ENCODE measurements at places on chromosomes 16 and 17.
A peak's percentile ranks its signal among the peaks of the same experiment; 100 is the strongest.

GRCh38 chr16:75062135-75062975 lies 54.2 kb downstream of the LDHD start:
- DNase-seq: no peak

- DNase-seq: no peak
Measured at GRCh38 chr17:49193513-49194296, 16.7 kb downstream of the GNGT2 start.

- DNase-seq: peak; percentile 20
Measured at GRCh38 chr17:66964930-66965800, 658 bp downstream of the CACNG4 start.

DNA sequence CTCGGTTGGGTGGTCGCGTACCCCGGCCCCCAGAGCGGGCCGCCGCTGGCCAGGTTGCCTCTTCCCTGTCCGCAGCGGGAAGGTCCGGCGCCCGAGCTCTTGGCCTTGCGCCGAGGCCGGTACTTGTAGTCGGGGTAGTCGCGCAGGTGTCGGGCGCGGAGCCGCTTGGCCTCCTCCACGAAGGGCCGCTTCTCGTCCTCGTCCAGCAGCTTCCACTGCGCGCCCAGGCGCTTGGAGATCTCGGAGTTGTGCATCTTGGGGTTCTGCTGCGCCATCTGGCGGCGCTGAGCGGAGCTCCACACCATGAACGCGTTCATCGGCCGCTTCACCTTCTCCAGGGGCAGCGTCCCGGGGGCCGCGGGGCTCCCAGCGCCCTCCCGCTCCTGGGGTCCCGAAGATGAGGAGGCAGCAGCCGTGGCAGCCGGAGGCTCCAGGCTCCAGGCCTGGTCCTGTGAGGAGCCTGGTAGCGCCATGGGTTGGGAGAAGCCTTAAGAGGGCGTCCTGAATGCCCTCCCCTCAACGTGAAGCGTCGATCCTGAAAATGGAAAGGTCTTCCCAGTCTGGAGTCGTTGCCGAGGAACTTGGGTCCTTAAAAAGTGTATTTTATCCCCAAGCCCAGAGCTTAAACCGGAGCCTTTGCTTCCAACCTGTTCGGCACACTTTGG lies 558 bp downstream of the SOX15 start:
- peak; percentile 62 for DNase-seq

DNA sequence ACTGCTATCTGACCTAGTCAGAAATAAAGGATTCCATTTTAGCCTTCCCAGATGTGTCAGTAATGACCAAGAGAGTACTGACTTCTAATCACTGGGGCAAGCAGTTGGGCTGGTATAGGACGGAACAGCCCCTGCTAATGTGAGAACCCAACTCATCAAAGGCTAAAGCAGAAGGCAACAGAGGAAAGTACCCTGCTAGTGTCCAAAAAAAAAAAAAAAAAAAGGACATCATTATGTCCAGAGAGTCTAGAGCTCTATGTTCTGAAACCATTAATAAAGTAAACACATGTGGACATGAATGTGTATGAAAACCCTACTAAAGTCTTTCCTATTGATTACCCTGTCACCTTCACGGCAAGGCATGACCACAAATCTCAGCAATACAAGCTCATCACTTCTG lies 85.0 kb downstream of the CYTH1 start:
- no peak for DNase-seq

GRCh38 chr16:69852815-69853214 lies 90.7 kb downstream of the WWP2 start:
- DNase-seq: no peak

DNA sequence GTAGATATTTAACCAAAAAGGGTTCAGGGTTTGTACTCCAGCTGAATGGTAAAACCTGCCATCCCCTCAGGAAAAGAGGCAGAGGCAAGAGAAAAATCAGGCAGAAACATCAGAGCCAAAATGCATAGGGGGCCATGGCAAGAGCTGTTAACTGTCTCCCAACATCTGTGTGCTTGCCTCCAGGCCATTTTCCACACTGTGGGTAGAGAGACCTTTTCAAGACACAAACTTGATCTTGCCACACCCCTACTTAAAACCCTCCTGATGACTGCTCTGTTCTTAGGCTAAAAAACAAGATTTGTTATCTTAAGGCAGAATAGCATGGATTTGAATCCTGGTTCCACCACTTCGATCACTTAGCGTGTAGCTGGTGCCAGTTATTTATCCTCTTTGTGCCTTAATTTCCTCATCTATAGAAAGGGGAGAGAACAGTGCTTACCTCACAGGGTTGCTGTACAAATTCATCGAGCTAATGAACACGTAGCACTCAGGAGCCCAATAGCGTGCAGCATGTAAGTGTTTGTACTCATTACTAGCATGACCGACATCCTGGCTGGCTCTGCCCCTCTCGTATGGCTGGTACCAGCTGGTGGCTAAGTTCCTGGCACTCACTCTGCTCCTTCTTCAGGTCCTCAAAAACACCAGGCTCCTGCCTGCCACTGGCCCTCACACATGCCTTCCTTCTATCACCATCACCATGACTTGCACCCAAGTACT lies 25.8 kb downstream of the STAT3 start:
- DNase-seq: no peak

GRCh38 chr16:75043175-75043895 lies 44.5 kb downstream of the ZNRF1 start:
- no peak for DNase-seq

DNA sequence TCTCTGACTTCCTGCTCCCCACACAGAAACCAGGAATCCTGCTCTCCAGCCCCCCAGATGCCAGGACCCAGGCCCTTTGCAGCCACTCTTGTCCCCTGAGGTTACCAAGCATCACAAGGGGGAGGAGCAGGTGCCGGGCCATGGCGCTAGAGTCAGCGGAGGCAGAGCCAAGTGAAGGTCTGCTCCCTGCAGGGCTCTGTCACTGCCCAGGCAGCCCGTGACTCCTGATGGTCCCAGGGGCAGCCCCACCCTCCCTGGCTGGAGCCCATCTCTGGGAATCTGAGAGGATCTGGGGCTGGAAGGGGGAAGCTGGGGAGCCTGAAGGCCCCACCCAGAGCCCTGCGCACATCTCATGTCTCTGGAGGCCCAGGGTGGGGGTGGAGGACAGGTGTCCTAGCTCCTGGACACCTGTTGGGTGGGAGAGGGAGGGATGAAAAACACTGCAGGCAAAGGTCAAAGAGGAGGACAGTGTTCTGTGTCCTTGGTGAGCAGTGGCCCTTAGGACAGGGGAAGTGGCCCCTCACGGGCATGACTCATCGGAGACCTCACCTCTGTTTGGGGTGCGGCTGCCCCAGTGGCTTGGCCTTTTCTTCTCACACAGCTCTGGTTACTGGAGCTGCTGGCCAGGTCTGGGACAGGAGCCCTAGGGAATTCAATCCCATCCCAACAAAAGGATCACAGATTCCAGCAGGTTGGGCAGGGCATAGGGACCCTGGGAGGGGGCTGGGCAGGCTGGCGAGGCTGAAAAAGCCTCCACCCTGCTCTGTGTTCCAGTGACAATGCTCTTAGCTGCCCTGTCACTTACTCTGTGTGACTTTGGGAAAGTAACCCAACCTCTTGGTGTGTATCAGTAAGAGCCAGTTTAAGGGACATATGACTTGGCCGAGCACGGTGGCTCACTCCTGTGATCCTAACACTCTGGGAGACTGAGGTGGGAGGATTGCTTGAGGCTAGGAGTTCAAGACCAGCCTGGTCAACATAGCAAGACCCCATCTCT lies at the start of gene PRSS36:
Gene PRSS36, minus strand, starts transcription at position 173 of the 997 bp plus-strand sequence. Its CDS starts 31 bp downstream, at position 142.
- DNase-seq: no peak

GRCh38 chr17:27741361-27741861 lies 58.9 kb downstream of the NOS2 start:
- DNase-seq: no peak

- DNase-seq: no peak
Measured at GRCh38 chr16:25925421-25925820, 233.7 kb downstream of the HS3ST4 start.

DNA sequence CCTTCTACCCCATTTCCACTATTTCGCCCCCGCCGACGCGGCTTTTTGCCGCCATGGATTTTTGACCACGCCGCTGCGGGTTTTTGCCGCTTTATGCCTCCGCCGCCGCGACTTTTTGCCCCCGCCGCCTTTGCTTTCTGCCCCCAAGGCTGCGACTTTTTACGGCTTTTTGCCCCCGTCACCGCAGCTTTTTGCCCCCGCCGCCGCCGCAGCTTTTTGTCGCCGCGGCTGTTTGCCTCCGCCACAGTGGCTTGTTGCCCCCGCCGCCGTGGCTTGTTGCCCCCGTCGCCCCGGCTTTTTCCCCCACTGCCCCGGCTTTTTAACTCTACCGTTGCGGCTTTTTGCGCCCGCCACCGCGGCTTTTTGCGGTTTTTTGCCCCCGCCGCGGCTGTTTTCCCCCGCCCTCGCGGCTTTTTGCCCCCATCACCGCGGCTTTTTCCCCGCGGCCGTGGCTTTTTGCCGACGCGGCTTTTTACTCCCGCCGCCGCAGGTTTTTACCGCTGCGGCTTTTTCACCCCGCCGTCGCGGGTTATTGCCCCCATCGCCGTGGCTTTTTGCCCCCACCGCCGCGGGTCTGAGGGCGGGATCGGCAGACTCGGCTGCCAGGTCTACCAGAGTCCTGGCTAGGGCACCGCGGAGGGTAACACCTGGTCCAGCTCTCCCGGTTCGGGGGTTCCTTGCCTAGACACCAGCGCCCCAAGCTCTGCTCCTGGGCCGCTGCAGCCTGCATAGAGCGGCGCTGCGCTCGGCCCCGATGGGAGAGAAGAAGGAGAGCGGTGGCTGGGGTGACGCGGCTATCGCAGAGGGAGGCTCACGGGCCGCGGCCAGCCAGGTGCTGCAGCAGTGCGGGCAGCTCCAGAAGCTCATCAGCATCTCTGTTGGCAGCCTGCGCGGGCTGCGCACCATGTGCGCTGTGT lies 562.7 kb upstream of the WSB1 start:
- no peak for DNase-seq

DNA sequence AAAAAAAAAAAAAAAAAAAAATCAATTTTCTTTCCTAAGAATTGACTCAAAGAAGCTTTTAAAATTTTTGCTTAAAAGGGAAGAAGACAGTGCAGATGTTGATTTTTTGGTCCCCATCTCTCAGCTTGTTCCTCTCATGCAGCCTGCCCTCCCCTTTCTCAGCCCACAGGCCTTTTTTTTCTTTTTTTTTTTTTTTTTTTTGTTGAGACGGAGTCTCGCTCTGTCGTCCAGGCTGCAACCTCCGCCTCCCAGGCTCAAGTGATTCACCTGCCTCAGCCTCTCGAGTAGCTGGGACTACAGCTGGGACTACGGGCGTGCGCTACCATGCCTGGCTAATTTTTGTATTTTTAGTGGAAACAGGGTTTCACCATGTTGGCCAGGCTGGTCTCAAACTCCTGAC lies 17.7 kb downstream of the YPEL2 start:
- no peak for DNase-seq

DNA sequence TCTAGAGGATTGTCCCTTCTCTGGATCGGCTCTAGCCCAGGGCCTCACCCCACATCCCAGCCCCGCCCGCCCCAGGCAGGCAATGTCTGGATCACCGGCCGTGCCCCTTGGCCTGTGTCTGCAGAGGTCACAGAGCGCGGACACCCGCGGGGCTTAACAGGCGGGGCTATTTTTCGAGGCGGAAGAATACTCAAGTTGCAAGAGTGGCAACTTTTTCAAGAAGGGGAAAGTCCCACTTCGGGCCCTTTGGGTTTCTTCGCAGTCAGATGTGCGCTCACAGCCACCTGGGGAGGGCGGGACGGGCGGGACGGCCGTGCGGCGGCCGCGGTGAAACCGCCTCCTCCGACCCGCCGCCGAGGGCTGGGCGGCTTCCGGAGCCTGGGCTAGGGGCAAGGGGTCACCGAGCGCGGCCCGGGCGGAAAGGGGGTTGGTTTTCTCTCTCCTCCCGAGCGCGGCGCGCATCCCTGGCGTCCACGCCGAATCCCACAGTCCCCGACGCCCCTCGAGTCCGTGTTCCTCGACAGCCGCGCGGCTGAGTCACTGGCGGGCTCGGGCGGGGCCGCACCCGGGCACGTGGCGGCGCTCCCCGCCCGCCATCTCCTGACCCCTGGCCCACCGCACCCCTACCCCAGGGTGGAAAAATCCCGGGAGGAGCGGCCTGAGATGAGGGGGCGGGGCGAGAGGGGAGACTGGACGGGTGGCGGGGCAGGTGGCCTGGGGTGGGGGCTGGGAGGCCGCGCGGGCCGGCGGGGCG lies 1.2 kb upstream of the PFN1 start:
- DNase-seq: peak; percentile 71

GRCh38 chr16:19375561-19376158 lies 42.0 kb upstream of the TMC5 start:
- peak; percentile 9 for DNase-seq

DNA sequence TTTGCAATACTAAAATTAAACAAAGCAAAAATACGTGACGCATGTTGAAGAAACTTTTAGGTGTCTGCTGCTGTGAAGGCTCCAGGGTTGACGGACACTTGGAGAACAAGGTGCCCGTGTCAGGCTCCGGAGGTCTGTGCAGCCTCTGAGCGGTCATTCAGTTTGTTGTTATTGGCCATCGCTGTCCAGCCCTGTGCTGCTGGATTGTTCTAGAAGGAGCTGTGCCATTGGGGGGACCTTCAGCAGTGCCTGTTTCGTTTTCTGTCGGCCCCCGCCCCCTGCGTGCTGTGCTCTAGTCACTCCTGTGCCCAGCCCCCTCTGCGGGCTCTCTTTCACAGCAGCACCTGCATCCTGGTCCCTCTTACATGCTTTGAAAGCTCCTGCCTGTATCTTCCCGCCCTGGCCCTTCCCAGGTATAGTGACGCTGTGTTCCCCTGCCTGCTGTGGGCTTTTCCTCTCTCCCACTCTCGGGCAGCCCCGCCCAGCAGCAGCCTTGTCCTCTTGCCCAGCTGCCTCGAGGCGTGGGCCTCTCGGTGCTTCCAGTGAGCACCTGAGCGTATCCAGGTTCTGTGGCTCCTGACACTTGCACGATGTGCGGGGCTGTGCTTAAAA lies 50.7 kb downstream of the RNF213 start:
- DNase-seq: no peak

- DNase-seq: no peak
Measured at GRCh38 chr17:59353936-59354755, 22.7 kb downstream of the YPEL2 start.

DNA sequence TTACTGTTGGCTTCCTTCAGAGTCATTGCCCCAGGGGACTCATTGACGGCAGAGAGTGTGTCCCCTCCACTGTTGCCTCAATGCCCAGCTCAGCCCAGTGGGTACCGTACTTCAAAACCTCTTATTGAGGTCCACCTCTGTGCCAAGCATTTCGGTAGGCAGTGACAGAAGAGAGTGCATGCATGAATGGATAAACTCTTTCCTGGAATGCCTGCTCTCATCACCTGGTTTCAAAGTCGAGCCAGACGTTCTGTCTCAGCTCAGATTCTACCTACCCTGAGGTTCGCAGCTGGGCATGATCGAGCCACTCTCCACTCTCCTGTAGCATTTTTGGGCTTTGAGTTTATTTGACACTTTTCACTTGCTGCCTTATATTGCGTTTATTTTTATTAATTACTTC lies 647.0 kb downstream of the MAF start:
- no peak for DNase-seq
